ENCODE measurements at places on chromosomes 2 and 18. TPM values are rescaled to one million over a fixed set of nuclear protein-coding genes. Genes with fewer than 3 reads are reported as not detected.
A peak's percentile ranks its signal among the peaks of the same experiment; 100 is the strongest.

TOGARAM2 gene
- total RNA-seq: 2.3 TPM

DNA sequence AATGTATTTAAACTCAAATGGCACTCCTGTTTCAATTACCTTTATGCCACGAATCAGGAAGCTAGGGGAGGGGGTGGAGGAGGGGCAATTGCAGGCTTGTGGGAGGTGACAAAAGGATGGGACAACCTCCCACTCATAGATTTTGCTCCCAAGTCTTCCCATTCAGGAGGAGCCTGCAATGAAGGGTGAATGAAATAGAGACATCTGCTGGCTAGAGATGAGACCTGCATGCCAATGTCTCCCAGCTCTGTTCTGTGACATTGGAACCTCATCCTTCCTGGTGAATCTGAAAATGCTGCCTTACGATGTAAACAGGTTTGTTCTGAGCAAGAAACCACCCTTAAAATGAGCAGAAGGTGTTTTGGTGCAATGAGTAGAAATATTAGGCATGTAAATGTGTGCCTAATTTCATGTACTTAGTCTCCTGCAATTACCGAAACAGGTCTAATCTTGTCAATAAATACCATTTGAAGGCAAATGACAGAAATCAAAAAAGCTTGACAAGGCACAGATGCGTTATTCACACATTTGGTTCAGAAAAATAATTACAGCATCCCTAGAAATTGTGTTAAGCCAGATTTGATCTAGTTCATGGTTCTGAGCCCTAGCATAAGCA, 2.7 kb upstream of the PID1 start:
- H3K36me3 ChIP-seq: no peaks in the 10 kb centered on the region
- H3K27ac ChIP-seq: no peak overlapping the region
- peak; percentile 5 for DNase-seq
- peaks cover 18% of the 10 kb centered on the region for H3K27me3 ChIP-seq
- no peak overlapping the region for H3K4me3 ChIP-seq

- no peak overlapping the region for H3K4me3 ChIP-seq
- peaks cover 1% of the 10 kb centered on the region for H3K27me3 ChIP-seq
- peaks cover 14% of the 10 kb centered on the region for H3K4me1 ChIP-seq
- DNase-seq: no peak
- H3K27ac ChIP-seq: no peak overlapping the region
These were observed 58.5 kb upstream of the SLC16A14 start for GRCh38 chr2:230127195-230127594.

SCN7A gene
- not detected for total RNA-seq

- no peak for DNase-seq
- H3K4me3 ChIP-seq: no peak overlapping the region
- H3K27me3 ChIP-seq: peaks cover 5% of the 10 kb centered on the region
- no peak overlapping the region for H3K27ac ChIP-seq
These were observed 105.4 kb upstream of the SPRED2 start for GRCh38 chr2:65537651-65538385.

- H3K4me1 ChIP-seq: peaks cover 10% of the 10 kb centered on the region
- DNase-seq: no peak
- H3K27me3 ChIP-seq: no peaks in the 10 kb centered on the region
- no peak overlapping the region for H3K27ac ChIP-seq
These were observed 38.4 kb downstream of the ADCY3 start for GRCh38 chr2:24881623-24882022.

SIX3 gene
- not detected for total RNA-seq

GRCh38 chr2:227761740-227762476, 16.2 kb downstream of the SCYGR8 start:
- H3K36me3 ChIP-seq: no peaks in the 10 kb centered on the region
- H3K4me1 ChIP-seq: no peaks in the 10 kb centered on the region
- H3K27ac ChIP-seq: no peak overlapping the region
- no peak for DNase-seq

SULT1C2 gene
- not detected for total RNA-seq
